Epithelial cell of proximal tubule (primary cell): ENCODE measurements at places on chromosomes 4 and X. TPM values are rescaled to one million over a fixed set of nuclear protein-coding genes. Genes with fewer than 3 reads are reported as not detected.
A peak's percentile ranks its signal among the peaks of the same experiment; 100 is the strongest.

The MAGEE1 gene
- 0.65 and 1.7 TPM in 2 replicates for total RNA-seq

DNA sequence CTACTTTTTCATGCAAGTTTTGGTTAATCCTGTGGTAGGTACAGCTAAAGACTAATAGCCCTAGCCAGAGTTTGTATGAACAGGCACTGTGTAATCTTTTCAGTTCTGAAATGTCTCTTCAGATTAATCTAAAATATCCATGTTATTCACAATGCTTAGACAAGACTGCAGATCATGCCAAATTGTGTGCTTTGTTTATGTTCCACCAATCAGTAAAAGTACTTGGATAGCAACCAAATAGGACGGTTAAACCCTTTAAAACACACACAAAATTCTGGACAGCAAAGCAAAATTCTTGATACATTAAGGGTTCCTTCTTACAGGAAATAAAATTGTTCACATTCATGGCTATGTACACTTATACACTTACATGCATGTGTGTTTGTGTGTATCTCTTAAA, 139.1 kb downstream of the KLHL13 start:
- no peak for DNase-seq

GRCh38 chr4:110514889-110515479, 39.0 kb downstream of the ENPEP start:
- DNase-seq, result no peak

DNA sequence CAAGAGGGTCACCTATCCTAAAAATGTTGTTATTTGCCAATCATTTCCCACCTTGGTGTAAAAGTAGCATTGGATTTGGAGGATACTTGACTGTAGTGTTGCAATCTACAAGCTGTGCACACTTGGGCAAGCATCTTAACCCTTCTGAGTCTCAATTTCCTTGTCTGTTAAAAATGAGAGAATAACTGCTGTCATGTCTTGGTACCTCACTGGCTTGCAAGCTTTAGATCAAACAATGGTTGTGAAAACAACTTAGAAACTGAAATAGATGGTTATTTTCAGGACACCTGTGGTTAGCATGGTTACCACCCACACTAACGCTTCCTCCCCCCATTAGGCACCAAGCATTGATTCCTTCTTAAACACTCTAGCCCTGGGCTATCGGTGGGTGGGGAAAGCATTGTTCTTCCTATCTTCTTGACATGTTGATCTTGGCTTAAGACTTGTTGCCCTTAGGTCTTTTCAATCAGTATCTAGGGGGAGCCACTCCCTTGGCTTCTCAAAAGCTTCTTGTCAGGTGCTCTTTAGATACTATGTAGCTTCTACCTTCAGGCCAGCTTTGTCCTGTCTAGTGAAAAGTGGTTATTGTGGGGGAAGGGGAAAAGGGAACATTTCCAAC, 10.6 kb upstream of the AMOT start:
- no peak for DNase-seq

DNA sequence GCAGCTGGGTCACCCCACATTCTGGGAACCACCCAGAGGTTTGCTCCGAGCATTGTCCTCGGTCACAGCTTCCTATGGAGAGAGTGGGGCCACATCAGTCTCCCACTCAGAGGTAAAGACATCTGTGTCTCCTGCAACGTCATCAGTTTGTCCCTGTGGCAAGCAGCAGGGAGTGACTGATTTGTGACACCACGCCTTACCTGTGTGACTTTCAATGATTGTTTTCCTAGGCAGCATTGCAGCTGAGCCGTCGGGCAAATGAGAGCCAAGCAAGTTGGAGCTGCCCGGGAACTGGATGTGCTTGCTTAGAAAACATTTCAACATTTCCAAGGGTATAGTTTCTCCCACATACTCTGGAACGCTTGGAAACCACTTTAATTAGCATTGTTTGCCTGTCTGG, 29.7 kb upstream of the HELT start:
- DNase-seq, result no peak

DNA sequence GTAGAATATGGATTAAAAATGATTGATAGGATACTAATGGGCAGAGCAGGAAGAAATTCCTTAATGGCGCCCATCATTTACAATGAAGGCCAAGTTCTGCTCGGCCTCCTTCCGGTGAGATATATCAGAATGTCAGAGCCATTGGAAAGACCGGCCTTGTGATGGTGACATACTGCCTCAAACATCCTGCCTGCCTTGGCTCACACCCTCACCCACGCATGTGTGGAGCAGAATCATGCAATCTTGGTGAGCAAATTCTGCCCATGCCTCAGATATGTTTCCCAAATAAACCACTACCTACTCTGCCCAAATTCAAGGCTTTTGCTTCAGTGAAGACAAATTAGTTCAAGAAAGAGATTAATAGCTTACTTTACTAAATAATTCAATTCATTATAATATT, 163.3 kb downstream of the MID1 start:
- no peak for DNase-seq

DNA sequence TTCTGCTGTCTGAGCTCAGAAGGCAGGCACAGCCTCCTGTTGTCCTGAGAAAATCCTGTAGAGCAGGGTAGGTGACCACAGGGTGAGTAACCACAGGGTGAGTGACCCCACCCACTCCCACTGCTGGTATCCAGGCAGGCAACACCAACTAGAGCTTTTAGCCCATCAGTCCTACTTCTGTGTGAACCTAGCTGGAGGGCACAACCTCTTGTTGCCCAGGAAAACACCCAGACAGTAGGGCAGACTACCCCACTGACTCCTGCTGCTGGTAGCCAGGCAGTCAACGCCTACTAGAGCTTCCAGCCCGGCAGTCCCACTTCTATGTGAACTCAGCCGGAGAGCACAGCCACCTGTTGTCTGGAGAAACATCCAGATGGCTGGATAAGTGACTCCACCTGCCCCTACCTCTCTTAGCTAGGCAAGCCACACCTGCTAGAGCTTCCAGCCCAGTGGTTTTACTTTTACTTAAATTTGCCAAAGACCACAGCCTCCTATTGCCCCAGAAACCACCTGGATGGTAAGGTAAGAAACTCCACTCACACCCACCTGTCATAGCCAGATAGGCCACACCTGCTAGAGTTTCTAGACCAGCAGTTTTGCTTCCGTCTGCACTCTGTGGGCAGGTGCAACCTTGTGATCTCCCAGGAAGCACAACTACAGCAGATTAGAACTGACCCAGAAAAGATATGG, 371.6 kb downstream of the INPP4B start:
- peak; percentile 10 for DNase-seq

GRCh38 chr4:139978692-139979091, 175.3 kb downstream of the MAML3 start:
- DNase-seq, result no peak

GRCh38 chr4:98903963-98904362, 25.0 kb downstream of the EIF4E start:
- DNase-seq, result no peak
